ENCODE measurements at places on chromosomes 3 and 15. TPM values are rescaled to one million over a fixed set of nuclear protein-coding genes. Genes with fewer than 3 reads are reported as not detected.

The SH3GL3 gene
- total RNA-seq: 0.18 TPM

The SCN11A gene
- total RNA-seq: under 0.01 TPM

The CCNB2 gene
- total RNA-seq: 9.0 TPM

The NRG4 gene
- not detected for total RNA-seq

The TRMT10C gene
- 19.1 TPM for total RNA-seq

The CATSPER2 gene
- total RNA-seq: 0.37 TPM

The POLQ gene
- 1.8 TPM for total RNA-seq

The OXTR gene
- 0.57 TPM for total RNA-seq

The PIERCE2 gene
- total RNA-seq: 1.8 TPM

The TRIM69 gene
- total RNA-seq: 14.4 TPM

The ANKUB1 gene
- total RNA-seq: not detected

The IMPG2 gene
- total RNA-seq: 0.14 TPM

The PPP2R3A gene
- 7.0 TPM for total RNA-seq

The SPTBN5 gene
- 0.18 TPM for total RNA-seq

The KIF15 gene
- 1.8 TPM for total RNA-seq

The SAMMSON gene
- total RNA-seq: not detected

The TAGLN3 gene
- 0.74 TPM for total RNA-seq

The SNTN gene
- not detected for total RNA-seq

The TRH gene
- not detected for total RNA-seq

The XIRP1 gene
- total RNA-seq: not detected

The IL20RB gene
- total RNA-seq: 2.7 TPM

The ANKRD34C gene
- total RNA-seq: not detected

The SSUH2 gene
- total RNA-seq: not detected

The TUSC7 gene
- not detected for total RNA-seq

The EBLN2 gene
- 4.6 TPM for total RNA-seq

The LPCAT4 gene
- total RNA-seq: 5.4 TPM

The TNFSF10 gene
- total RNA-seq: 5.4 TPM

The EIF5A2 gene
- total RNA-seq: 15.7 TPM

The RABL3 gene
- 18.8 TPM for total RNA-seq

The ALPK3 gene
- total RNA-seq: under 0.01 TPM

The SERINC4 gene
- total RNA-seq: 0.09 TPM

The SIDT1 gene
- under 0.01 TPM for total RNA-seq

The SOX14 gene
- total RNA-seq: not detected

The C2CD4A gene
- total RNA-seq: not detected

The FANCD2OS gene
- not detected for total RNA-seq

The MAN2C1 gene
- 112 TPM for total RNA-seq

The SLITRK3 gene
- not detected for total RNA-seq

The ATP13A5 gene
- not detected for total RNA-seq

The PRTG gene
- total RNA-seq: 2.4 TPM

The FBXL2 gene
- total RNA-seq: 9.8 TPM

The NMD3 gene
- total RNA-seq: 77.0 TPM

The GOLGA6B gene
- total RNA-seq: not detected

The TMEM40 gene
- total RNA-seq: not detected

The PLSCR5 gene
- total RNA-seq: not detected

The CYP11A1 gene
- 1.1 TPM for total RNA-seq

The CCDC39 gene
- total RNA-seq: not detected

The RAB11A gene
- 106 TPM for total RNA-seq

The LRRIQ4 gene
- total RNA-seq: not detected

The PRSS50 gene
- not detected for total RNA-seq

The IQCF5 gene
- not detected for total RNA-seq

Measured in smooth muscle cell of bladder (primary cell).